ENCODE measurements at places on chromosomes 5 and 9.

GRCh38 chr9:135504262-135505243 lies 4.1 kb downstream of the MRPS2 start:
- DNase-seq, result peak; percentile 74

- no peak for DNase-seq
Observed at GRCh38 chr5:9903801-9904200, 273.6 kb upstream of the TAS2R1 start.

- no peak for DNase-seq
Observed at GRCh38 chr9:69674716-69675438, 2.7 kb upstream of the APBA1 start.

DNA sequence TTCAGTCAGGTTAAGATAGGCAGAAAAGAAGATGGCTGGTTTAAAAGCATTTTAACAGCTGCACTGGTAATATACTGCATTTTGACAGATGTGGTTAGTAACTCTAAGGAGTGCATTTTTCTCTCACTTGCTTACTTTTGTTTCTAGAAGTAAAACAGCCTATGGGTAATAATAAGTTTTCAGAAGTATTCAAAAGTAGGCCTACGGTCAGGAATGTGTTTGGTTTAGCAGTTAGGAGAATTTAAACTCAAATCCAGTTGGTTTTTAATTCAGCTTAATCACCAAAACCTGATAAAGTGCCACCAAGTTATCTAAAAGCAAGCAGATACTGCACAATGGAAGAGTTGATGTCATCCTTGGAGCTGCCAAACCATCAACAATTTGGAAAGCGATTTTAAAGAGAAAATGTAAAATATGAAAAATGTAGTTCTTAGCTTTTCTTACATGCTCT lies 160.3 kb downstream of the ARSB start:
- no peak for DNase-seq

- no peak for DNase-seq
Observed at GRCh38 chr9:13586587-13587374, 307.3 kb upstream of the MPDZ start.

DNA sequence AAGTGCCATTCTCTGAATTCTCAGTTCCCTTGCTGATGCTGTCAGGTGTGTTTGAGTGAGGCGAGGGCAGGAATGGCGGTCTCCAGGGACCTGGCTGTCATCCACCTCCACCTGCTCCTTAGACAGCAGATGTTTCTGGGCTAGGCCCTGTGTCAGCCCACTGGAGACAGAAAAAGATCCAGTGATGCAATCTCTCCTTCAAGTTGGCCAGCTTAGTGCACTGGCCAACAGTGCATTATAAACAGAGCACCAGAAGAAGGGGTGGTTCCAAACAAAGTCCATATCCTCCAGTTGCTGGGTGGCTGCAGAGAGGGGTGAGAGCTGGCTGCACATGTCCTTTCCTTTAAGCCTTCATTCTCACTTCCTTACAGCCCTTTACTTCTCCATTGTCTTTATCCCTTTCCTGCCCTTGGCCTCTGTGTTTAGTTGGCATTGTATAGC lies 26.5 kb downstream of the NANS start:
- no peak for DNase-seq

Measured in sigmoid colon (tissue), 7 donors.